ENCODE measurements at places on chromosomes 16 and 17.

GRCh38 chr16:16150117-16150877 is 73.0 kb downstream of the ABCC6 start:
- DNase-seq = no peak

- no peak for DNase-seq
Measured at GRCh38 chr17:18235743-18236256, 10.4 kb downstream of the LLGL1 start.

DNA sequence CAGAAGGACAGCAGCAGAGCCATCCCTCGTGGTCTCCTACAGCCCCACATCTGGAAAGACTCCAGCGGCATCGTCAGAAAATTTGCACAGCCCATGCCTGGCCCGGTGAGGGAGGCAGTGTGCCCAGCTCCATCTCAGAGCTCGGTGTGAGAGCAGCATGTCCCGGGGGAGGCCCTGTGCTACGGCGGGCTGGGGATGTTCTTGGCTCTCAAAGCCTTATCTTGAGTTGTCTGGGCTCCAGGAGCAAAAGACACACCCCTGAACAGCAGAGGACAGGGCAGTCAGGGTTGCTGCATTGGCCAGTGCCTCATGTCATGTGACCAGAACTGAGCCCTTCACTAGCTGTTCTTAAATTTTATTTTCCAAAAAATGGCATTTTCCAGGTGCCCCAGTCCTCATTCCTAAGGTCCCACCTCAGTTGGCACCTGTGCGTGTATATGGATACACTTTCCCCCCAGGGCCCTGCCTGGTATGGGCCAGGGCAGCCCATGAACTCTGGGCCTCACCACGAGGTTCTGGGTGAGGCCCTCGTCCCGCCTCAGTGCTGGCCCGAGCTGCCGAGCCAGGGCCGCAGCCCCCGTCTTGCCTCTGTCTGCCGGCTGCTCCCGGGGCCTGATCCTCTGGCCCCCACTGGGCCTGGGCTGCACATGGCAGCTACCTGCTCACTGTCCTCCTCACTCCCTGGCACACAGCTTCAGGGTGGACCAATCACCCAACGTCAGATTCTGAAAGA is 3.0 kb downstream of the NUDT16L1 start:
- no peak for DNase-seq

DNA sequence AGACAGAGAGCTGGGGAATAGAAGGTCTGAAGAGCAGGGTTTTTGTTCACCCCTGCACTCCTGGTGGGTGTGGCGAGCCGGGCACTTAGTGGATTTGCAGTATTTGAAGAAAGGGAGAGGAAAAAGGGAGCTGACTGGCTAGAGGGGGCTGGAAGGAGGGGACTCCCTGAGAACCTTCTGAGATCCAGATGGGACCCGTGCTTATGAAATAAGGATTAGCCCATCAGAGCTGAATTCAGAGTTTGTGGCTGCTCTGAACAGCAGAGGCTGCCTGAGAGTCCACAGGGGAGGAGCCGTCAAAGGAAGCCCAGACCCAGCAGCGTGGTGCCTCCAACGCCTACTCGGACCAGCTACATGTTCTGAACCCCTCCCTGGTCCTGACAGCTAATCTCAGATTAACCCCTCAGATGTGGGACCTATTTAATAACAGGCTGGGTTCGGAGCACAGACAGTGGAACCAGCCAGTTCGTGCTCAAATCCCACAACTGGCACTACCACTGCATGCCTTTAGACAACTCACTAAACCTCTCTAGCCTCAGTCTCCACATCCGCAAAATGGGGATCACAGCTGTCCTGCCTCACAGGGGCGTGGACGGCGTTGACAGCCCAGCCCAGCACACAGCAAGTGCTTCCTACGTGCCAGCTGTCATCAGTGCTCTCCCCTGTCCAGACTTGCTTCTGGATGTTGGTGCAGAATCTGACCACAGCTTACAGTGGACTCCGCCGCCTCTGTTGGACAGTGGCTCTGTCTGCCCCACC is 70.6 kb downstream of the DYNLRB2 start:
- DNase-seq = no peak

DNA sequence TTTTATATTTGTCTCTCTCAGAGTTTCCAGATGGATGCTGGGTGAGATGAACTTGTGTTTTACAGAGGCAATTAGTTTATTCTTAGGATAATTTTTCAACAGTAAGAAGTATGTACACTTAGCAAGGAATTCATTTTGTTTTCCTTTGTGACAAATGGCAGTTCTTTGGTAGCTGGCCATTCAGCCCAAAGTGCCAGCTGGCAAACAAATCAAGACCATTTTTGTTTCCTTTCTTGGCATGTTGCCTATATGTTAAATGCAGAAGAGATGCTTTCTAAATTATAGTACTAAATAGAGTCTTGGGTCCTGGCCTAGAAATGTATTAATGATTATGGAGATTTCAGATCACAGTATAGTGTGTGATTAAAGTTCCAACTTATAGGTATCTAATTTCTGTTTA is 337.1 kb downstream of the CNTNAP4 start:
- peak; percentile 22 for DNase-seq
